ENCODE measurements at places on chromosomes 4 and X.

- DNase-seq: no peak
Observed at GRCh38 chrX:41722816-41723618, 964 bp upstream of the GPR82 start.

DNA sequence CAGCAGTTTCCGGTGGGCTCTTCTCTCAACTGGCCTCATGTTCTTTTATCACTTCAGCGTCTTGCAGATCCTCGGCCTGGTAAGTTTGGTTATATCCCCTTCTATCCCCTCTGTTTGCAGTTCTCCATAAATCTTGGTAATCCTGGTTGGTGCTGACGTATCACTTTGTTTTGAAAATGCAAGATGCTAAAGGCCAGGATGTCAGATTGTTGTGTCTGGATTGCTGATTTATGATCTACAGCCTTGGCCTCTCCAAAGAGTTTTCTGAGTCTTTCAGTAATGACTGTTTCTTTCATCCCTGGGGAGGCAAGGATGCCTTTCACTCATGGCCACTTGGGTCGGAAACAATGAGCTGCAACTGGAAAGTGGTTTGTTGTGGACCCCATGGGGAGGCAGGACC is 146.4 kb downstream of the AMMECR1 start:
- DNase-seq: no peak

GRCh38 chr4:125169192-125169591 is 145.6 kb upstream of the FAT4 start:
- no peak for DNase-seq

GRCh38 chr4:56606385-56606784 is 74.7 kb downstream of the HOPX start:
- DNase-seq: no peak

- no peak for DNase-seq
Observed at GRCh38 chrX:129115104-129115503, 408.2 kb downstream of the SMARCA1 start.

DNA sequence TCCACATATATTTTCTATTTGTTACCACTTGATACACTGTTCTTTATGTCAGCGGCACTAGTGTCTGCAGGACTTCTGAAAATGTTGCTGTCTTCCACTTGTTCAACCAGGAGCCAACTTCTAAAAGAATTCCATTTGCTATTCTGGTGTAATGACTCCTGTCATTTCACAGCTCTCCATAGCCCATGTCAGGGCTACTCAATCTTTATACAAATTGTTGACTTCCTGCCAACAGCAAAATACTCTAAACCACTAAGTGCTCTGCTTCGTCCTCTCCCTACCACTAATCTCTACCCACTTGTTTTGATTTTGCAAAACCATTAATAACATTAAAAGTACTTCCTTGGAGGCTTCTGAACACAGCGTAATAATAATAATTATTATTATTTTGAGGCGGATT is 7.2 kb downstream of the CTSO start:
- no peak for DNase-seq

GRCh38 chrX:11665168-11666111 is at the start of gene ARHGAP6:
TSS of gene ARHGAP6 (minus strand) at chrX:11665920. CDS start at chrX:11664828, 1,092 bp downstream.
- no peak for DNase-seq

DNA sequence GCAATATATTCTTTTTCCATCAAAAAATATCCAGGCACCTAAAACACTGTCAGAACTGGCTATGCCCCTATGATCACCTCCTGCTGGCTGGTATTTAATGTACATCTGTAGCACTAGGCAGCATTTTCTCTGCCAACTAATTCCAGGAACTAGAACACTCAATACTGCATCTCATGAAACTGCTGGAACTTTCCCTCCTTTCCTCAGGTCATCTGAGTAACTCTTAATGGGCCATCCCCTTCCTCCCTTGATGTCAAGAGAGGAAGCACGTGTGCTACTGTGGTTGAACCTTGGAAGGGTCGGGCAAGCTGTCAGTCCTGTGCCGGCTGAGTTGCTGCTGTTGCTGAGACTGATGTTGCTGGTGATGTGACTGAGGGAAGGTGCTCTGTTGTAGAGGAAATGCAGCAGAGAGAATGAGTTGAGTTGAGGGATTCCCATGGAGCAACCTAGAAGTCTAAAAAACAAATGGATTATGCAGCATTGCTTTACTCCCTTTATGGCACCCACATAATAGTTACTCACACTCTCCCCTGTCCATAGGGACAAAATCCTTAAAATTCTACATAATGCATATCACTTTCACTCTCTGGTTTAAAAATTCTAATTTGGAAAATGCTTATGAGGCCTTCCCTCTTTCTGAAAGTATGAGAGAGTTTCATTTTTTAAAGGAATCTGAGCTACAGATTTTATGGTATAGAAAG is 39.5 kb downstream of the TMEM165 start:
- DNase-seq: no peak

DNA sequence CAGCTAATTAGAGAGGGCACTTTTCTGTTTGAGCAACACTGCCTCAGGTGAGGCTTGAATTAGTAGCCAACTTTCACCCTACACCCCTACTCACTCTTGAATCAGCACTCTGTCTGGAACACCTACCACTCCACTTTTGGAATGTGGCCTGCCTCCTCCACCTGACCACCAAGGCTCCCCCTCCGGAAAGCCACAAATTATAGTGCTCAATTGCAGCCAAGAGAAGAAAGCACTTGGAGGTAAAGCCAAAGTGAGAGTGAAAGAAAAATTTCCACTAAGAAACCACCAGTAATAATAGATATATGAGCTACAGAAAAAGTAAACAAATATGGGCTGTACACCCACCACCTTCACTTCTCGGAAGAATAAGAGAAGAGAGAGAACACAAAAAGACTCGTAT is 41.1 kb downstream of the PPP3CA start:
- no peak for DNase-seq

DNA sequence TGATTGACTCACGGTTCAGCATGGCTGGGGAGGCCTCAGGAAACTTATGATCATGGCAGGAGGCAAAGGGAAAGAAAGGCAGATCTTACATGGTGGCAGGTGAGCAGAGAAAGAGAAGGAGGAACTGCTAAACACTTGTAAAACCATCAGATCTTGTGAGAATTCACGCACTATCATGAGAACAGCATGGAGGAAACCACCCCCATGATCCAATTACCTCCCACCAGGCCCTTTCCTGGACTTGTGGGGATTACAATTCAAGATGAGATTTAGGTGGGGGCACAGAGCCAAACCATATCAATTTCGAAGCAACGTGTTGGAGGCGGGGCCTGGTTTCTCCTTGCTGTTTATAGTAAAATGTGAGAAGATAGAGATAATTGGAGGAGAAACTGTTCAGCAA is 167.4 kb downstream of the GABRB1 start:
- no peak for DNase-seq

DNA sequence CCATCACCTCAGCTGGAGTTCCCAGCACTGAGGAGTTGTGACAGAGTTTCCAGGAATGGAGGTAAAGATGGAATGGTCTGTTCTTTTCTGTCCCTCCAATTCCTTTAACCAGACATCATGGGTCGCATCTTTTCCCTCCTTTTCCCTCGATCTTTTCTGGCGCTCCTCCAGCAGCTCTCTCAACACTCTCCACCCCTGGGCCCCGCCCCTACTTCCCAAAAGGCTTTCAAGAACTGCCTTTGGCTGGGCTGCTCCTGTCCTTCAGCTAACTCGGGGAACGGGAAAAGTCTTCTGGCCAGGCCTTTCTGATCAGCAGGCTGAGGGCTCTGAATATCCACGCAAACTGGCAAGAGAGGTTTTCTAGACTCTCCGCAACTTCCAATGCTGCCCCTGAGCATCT is 34.0 kb downstream of the UTP14A start:
- no peak for DNase-seq

GRCh38 chr4:59904331-59904730 is 1295.8 kb upstream of the ADGRL3 start:
- DNase-seq: no peak

GRCh38 chrX:41419082-41419481 is 28.1 kb upstream of the NYX start:
- DNase-seq: no peak

- no peak for DNase-seq
Observed at GRCh38 chr4:39947417-39947816, 30.3 kb downstream of the PDS5A start.

DNA sequence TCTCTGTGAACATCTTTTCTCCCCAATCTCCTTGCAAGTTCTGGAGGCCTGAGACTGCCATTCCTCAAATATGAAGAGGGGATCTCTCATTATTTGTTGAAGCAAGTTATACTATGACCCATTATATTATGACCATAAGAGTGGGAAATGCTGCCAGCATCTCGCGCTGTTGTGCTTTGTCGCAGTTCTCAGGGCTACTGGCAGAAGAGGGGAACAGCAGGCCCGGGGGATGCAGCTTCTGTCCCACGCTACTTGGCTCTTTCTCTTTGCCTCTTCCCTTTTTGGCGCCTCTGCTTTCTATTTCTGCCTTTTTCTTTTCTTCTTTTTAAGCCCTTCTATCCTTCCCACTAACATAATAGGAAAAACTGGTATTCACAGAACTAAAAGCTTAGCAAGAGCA is 64.2 kb downstream of the GEMIN8 start:
- no peak for DNase-seq

GRCh38 chr4:141427726-141428296 is 207.1 kb downstream of the ZNF330 start:
- no peak for DNase-seq

DNA sequence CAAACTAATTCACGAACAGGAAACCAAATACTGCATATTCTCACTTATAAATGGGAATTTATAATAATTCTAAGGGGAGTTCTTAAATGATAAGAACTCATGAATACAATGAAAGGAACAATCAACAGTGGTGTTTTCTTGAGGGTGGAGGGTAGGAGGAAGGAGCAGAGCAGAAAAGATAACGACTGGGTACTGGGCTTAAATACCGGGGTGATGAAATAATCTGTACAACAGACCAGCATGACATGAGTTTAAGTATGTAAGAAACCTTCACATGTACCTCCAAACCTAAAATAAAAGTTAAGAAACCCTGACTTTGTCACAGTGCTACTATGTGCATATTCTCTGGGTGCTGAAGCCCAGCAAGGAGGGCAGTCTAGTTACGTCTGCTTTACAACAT is 6.6 kb downstream of the FREM3 start:
- DNase-seq: no peak

- DNase-seq: no peak
Observed at GRCh38 chr4:7392438-7393421, 42.0 kb downstream of the PSAPL1 start.
